ENCODE measurements at places on chromosomes 6 and 20.

DNA sequence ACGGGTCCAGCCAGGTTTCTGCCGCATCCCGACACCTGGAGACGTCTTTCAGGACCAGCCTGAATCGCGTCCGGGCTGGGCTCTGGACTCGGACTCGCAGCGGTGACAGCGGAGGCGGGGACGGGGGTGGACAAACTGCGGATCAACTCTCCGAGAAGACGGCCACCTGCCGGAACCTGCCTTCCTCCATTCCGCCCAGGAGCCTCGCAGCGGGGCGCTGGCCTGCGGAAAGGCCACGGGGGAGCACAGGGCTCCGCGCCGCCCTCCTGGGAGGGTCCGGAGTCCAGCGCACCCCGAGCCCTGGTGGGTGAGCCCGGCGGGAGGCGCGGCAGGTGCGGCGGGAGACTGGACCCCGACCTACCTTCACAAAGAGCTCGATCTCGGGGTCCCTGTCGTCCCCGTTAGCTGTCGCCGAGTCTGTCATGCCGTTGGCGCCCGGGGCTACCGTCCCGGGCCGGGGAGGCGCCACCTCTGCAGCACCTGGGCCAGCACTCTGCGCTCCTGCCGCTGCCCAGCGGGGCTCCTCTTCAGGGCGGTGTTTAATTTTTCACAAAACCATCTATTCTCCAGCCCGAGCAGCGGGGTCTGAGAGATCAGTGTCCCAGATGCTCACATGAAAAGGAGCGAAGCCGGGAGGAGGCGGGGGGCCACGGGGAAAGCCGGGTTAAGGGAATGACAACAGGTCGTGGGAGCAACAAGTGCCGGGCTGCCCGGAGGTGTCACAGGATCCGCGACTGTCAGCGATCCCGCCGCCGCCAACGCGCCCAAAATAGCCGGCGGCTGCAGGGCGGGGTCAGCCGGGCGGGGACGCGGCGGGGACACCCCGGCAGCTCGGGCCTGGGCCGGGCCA lies at the start of gene CLIC5:
CLIC5 (minus strand) TSS at position 742 of the 850 bp plus-strand sequence; CDS start at position 424, 318 bp downstream.
- no peak for DNase-seq

DNA sequence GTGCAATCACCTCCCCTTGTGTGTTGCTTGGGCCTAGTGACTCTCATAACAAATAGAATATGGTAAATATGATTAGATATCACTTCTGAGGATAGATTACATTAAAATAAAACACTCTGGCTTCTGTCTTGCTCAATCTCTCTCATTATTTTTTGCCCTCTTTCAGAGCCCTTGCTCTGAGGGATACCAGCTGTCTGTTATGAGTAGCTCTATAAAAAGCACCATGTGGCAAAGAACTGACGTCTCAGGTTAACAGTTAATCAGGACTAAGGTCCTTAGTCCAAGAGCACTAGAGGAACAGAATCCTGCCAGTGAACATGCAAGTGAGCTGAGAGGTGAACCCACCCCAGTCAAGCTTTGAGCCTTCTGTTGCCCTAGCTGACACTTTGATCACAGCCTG lies 402.2 kb upstream of the HTR1E start:
- DNase-seq = peak; percentile 81

- DNase-seq = no peak
Measured at GRCh38 chr6:5201271-5201670, 59.5 kb downstream of the LYRM4 start.

DNA sequence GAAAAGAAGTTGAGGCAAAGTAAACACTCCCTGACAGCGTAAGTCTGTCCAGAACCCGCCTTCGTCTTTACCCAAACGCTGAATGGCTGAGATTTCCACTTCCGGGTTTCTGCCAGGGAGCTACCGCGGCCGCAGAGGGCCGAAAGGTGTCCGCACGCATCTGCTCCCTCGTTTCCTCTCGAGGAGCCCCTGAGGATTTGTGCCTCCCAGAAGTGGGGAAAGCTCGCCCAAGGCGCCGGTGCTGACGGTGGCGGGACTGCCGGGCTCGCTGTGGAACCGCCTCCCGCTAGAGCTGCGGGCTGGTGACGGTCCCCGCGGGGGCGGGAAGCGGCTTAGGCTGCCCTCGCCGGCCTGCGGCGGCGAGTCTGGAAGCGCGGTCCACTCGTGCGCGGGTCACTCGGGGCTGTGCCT lies 1760.2 kb upstream of the DEFB115 start:
- peak; percentile 89 for DNase-seq

DNA sequence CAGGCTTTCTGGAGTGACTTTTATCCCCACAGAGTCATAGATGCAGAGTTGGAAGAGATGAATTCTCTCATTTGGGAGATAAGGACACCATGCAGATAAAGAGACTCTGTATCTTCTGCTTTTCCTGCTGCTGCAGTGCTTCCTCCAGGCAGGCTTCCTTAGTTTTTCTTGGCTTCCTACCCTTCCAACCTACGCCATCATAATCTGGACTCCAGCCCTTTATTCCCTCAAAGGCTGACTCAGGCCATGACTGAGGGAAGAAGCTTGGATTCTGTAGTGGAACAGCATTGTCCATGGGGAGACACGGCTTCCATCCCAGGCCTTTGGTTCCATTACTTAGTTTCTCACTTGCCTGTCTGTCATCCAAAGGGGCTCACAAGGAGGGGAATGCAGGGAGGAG lies 6.5 kb upstream of the RNF24 start:
- no peak for DNase-seq

GRCh38 chr6:151300267-151300991 lies 60.7 kb downstream of the AKAP12 start:
- no peak for DNase-seq

DNA sequence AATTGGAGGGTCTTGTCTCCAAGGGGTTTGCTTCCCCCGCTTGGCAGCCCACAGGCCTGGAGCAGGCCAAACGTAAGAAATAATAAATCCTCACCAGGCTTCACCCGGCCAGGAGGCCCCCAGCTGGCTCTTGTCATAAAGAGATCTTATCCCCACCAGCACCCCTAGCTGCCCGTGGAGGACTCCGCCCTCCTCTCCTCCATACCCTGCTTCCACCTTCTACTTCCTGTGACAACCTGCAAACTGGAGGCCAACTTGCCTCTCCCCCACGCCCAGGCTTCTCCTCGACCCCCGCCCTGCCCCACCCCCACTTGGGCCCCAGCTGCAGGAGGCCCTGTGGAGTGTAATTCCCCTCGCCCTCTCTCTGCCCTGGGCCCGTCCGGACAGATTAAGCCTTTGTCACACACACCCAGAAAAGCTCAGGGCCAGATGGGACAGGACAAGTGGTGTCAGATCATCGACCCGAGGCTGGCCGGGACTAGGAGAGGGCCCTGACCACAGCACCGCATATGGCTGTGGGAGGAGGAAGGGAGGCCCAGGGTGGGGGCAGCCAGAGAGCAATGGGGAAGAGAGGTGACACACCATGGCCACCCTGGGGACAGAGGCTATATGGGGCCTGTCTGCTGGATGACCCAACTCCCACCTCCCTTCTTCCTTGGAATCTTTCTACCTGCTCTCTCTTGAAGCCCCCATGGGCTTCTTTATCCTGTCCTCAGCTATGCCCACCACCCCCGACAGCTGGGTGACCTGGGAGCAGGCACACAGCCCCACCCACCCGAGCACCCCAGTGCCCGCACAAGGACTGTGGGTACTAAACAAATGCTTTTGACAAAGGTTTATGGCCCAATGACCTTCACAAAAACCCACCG lies 3.9 kb downstream of the NOL4L start:
- DNase-seq = peak; percentile 92

GRCh38 chr6:10624836-10625235 lies 69.6 kb downstream of the C6orf52 start:
- no peak for DNase-seq

DNA sequence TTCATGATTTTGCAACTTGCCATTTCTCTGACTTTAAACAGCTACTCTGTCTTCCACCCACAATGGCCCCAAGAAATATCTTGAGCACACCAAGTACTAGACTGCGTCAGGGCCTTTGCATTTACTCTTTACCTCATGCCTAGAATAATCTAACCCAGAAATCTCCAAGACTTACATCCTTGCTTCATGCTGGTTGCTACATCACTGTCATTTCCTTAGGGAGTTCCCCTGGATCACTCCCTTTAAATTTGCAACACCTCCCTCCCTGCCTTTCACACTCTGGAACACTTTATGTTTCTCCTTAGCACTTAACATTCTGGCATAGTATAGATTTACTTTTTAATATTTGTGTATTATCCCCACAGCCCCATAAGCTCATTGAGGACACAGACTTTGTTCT lies 4.9 kb upstream of the ELOVL5 start:
- no peak for DNase-seq

DNA sequence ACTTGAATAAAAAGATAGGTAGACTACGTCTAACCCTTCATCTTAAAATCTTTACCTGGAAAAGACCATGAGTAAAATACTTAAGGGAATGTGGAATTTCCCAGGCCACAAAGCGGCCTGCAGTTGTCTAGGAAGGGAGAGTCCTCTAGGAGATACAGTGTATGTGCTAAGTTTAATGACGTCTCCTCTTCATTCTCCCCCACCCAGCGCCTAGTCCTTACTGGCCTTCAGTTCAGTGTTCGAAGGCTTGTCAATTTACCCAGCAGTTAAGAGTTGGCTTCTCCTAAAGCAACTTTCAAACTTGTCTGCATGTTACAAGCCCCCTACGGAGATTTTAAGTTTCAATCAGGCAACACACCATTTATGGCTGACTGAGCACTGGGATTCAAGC lies 35.2 kb downstream of the HFE start:
- DNase-seq = peak; percentile 71

DNA sequence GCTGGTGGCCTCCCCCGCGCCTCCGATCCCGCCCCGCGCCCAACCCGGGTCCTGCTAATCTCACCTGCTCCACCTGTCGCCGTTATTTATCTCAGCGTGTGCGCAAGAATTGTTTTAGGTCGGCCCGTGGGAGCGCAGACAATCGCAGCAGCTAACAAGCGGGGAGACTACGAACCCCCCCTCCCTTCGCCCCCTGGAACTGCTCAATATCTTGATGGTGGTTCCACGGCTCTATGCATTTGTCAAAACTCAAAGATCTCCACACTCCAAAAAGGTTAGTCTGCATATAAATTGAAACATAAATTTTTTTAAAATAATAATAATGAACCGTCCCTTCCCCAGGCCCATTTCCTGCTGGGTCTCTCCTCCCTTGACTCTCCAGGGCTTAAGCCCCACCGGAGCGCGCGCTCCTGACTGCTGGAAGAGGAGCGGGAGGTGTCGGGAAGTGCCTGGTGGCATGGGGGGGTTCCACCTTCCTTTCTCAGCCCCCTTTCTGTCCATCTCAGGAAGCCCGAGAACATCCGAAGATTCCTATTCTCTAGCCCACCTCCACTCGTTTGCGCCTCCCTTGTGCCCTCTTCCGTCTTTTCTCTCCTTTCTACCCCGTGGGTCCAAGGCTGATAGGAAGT lies 1.6 kb upstream of the MDGA1 start:
- DNase-seq = no peak

DNA sequence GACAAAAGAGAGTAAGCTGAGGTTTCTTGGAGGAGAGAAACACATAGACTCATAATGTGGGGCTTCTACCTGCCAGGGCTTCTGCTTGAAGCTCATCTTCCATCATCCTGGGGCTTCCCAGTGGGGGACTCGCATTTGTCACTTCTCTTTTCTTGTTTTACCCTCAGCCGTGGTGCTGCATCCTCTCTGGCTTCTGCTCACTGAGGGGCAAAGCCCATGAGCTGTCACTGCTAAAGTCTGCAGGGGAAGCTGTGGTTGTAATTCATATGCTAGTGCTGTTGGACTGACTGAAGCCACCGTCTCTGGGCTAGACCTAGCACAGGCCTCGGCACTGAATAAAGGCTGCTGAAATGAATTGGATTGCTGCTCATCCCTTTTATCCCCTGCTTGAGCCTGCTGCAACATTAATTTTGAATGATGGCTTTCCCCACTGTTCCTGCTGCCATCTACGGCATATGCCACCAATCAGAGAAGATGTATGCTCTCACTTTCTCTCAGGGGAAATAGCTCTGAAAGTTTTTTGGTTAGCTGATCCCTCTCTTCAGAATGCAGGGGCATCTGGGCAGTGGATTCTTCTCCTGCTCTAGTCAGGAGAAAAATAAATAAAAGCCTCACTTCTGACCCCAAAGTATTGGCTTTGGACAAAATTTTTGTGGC lies 568.4 kb upstream of the MAP3K7 start:
- no peak for DNase-seq

DNA sequence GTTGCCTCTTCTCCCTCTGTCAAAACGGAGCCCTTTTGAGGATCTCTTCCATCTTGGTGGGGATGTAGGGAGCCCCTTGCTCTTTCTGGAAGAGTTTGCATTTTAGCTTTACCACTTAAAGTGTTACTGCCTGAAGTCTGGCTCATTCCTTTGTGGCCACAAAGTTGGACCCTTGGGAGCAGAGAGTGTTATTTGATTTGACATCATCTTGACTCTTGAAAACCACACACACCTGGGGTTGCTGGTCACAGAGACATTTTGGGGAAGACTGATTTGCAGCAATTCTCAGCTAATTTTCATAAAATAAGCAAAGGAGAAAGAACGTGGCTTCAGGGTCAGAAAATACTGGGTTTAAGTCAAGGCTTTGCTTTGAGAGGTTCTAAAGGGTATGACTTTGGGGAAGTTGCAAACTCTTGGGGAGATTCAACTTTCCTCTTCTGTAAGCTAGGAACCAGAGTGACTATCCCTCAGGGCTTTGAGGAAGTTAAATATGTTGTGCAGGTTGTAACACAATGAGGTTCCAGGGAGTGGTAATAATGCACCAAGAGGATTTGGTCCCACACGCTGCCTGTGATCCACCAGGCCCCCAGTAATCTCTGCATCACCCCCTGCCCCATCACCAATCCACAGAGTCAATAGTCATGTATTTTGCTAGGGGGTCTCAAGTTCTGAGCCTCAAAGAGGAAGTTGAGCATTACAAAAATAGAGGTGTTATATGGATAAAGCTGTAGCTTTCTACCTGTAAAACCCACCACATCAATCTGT lies 141.6 kb upstream of the SLC24A3 start:
- no peak for DNase-seq

DNA sequence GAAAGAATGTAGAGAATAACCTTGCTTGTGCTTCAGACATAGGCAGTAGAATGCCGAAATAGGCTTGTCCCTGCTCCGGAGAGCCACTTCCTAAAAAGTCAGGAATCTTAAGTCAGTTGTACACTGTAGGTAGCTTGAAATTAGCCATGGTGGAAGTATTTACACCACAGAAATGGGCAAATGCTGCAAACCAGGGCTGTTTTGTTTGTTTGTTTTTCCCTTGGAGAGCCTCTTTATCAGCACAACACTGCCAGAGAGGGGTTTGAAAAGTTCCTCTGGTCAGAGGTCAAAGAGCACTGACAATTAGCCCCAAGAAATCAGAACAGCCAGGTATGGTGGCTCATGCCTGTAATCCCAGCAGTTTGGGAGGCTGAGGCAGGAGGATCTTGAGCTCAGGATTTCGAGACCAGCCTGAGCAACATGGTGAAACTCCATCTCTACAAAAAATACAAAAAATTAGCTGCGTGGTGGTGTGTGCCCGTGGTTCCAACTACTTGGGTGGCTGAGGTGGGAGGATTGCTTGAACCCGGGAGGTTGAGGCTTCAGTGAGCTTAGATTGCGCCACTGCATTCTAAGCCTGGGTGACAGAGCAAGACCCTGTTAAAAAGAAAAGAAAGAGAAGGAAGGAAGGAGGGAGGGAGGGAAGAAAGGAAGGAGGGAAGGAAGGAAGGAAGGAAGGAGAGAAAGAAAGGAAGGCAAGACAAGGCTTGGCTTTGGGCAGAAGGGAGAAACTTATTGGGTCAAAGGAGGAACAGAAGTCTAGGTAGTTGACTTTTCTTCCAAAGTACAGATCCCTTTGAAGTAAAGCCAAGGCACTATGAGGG lies 61.0 kb upstream of the ZMYND8 start:
- DNase-seq = no peak

- DNase-seq = no peak
Measured at GRCh38 chr6:111593512-111593816, 12.2 kb downstream of the TRAF3IP2 start.

- no peak for DNase-seq
Measured at GRCh38 chr6:21831521-21832291, 238.2 kb downstream of the SOX4 start.

- no peak for DNase-seq
Measured at GRCh38 chr6:63193324-63193723, 17.9 kb upstream of the FKBP1C start.

Measured in SK-N-DZ (cell line).